Stimulated activated naive CD8-positive, alpha-beta T cell treated with anti-CD3 and anti-CD28 coated beads, Interleukin-15, amount 100 ng/mL, for 72 hours (primary cell): ENCODE measurements at places on chromosomes 6 and 20.

DNA sequence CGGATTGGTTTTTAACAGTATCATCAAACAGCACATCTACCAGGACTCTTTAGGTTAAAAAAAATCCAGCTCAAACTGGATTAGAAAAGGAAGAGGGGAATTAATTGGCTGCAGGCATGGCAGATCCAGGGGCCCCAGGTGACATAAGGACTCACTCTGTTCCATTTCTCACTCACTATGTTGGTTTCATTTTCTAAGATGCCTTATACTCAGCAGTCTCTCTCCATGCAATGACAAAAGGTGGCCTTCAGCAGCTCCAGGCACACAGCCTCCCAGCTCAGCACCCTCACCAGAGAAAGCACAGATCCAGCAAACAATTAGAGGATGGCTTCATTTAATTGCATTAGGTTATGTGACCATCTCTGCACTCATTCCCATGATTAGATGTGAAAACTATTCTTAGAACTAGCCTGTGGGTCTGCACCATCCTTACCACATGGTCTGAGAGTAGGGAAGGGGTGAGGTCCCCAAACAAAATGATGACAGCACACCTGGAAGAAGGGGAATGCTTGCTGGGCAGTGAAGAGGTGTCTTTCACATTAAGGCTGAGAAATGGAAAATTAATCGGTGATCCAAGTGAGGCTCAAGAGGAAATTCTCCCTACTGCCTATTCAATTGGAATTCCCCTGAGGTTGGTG is 243.1 kb downstream of the CDH26 start:
- DNase-seq, result no peak

GRCh38 chr20:59792300-59792699 is 141.1 kb downstream of the SYCP2 start:
- no peak for DNase-seq

- DNase-seq, result no peak
Observed at GRCh38 chr6:148325316-148326068, 17.1 kb upstream of the SASH1 start.

DNA sequence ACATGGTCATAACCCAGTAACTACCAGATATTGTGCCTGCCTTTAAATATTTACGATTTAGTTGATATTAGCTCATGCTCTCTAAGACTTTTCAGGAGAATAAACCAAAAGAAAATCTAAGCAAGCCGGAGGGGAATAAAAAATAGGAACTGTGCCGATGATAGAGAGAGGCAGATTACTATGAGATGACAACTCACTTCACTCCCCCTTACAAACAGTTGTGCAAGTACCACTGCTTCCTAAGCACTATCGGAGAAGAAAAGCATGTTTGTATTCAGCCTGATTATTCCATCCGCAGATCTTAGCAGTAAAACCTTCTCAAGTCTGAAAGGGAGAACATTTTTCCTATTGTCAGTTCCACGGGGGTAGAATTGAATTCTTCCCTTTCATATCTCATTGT is 294.4 kb downstream of the KCNQ5 start:
- no peak for DNase-seq

DNA sequence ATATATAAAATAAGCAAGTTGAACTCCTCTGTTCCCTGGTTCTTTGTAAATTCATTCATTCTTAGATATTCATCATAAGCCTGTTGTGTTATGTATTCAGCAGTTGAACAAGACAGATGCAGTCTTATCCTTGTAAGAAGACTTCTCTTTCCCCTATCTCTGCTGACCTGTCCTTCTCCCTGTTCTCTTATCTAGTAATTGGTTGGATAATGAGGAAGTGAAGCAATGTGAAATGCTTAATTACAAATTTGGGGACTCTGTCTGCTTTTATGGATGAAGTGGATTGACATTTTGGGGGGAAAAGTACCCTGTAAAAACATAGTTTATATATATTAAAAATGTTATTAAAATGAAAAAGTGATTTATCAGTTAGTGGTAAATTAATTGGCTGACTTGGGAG is 37.0 kb downstream of the CDKAL1 start:
- DNase-seq, result no peak

DNA sequence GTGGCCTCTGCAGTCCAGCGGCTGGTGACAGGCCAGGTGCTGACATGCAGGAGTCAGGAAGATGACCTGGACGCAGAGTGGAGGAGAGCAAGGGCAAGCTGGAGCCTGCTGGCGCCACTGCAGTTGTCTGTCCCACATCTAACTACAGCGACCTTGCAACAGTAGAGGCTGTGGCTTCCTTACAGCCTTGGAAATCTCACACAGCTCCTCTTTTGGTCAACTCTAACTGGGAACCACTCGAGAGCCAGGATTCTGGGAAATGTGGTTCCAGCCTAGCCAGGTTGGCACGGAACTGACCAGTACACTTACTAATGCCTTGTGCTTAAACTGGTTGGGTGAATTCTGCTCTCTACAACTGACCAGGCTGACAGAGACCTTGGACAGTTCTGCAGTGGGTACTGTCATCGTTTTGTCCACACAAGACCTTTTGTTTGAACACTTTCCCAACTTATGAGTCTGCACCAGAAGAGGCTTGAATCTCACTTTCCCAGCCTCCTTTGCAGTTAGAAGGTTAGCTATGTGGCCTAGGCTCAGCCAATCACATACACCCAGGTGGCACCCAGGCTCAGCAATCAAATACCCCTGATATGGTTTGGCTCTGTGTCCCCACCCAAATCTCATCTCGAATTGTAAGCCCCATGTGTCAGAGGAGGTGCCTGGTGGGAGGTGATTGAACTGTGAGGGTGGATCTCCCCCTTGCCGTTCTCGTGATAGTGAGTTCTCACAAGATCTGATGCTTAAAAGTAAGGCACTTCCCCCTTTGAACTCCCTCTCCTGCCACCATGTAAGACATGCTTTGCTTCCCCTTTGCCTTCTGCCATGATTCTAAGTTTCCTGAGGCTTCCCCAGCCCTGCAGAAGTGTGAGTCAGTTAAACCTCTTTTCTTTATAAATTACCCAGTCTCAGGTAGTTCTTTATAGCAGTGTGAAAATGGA is 153.5 kb downstream of the ZMYND8 start:
- DNase-seq, result no peak

- DNase-seq, result peak; percentile 46
Observed at GRCh38 chr6:154169193-154169847, 130.3 kb downstream of the OPRM1 start.

DNA sequence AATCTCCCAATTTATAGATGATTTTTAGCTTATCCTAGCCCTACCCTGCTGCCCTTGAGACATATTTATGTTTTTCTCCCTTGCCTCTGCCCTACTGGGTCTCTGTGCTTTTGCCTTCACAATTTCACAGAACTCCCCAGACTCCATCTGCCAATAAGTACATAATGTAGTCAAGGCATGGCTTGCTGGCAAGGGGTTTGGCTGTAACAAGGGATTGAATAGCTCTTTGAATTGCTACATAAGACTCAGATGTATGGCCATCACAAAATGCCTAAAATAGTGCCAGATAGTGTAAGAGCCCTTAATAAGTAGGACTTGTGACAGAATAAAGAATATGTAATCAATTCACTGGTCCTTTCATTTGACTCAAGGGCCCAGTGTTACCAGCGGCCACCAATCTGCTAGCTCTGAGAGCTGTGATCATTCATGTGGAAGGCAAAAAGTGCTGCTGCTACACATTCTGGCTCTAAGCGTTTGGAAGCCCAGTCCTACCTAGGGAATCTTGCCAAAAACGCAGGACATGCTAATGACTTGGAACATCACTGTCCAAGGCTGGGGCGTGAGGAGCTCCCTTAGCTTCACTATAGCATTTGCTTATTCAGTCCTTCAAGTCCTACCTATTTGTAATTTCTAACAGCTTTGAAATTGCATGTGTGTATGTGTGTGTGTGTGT is 20.5 kb downstream of the CLVS2 start:
- no peak for DNase-seq

DNA sequence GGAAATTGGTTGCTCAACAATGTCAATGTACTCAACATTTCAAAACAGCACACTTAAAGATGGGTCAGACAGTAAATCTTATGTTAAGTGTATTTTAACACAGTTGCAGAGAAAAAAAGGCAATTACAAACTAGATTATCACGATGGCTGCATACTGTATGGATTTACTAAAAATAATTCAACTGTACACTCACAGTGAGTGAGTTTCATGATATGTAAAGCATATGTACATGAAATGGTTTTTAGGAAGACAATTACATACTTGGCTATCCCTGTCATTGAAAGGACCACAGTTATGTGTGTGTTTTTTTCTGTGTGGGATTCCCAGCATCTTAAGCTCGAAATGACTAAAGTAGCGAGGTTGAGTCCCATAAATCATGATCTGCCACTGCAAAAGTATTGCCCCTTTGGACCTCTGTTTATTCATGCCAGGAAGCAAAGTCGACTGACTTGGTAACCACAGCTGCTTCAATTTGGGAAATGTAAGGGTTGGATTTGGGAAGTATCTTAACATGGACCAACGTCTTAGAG is 5.5 kb upstream of the SALL4 start:
- no peak for DNase-seq

GRCh38 chr6:22807261-22807660 is 237.9 kb downstream of the HDGFL1 start:
- DNase-seq, result no peak

DNA sequence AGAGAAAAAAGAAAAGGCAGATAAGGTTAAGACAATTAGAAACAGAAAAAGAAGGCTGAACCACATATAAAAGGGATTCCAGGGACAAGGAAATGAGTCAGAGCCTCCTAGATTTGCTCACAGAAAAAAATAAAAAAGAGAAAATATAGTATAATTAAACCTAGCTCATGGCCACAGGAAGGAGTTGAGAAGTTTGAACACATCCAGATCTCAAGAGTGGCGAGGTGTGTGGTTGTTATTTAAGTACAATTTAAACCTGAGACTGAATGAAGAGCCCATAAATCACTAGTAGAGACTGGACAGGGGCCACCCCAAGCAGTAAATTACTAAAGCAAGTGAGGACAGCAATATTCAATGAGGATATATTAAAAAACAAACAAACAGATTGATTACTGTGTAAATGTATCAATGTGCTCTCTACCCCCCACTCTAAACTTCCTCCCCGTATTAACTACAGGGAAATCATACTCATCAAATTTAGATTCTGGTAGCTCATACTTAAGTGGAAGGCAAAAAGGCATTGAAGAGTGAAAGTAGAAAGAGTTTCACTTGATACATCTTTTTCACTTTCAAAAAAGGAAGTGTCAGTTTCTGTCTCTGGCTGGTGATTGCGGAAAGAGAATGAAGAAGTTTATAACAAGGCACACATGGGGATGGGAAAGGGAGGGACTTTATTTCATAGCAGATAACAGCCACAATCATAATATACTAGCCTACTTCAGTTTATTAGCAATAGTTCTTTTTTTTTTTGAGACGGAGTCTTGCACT is 49.3 kb upstream of the SCAF8 start:
- DNase-seq, result no peak
